Breast epithelium (tissue), 4 donors: ENCODE measurements at places on chromosomes 7 and 10. TPM values are rescaled to one million over a fixed set of nuclear protein-coding genes. Genes with fewer than 3 reads are reported as not detected.

CCDC186 gene
- 62.1 TPM for total RNA-seq

VPS37D gene
- total RNA-seq, result 5.9 TPM

C10orf143 gene
- 6.6 TPM for total RNA-seq

VSTM4 gene
- total RNA-seq, result 9.5 TPM

FAM25A gene
- not detected for total RNA-seq

CDK5 gene
- total RNA-seq, result 8.6 TPM

CALN1 gene
- total RNA-seq, result 0.15 TPM

UCMA gene
- not detected for total RNA-seq

CDCA7L gene
- 42.1 TPM for total RNA-seq

NPY4R2 gene
- total RNA-seq, result not detected

SLC13A4 gene
- total RNA-seq, result not detected

MPP7 gene
- total RNA-seq, result 18.0 TPM

PLPP4 gene
- total RNA-seq, result not detected

GRCh38 chr7:1925349-1925748 lies 255.3 kb downstream of the ELFN1 start:
- no peak for DNase-seq

GRCh38 chr10:18875477-18875876 lies 173.1 kb upstream of the MALRD1 start:
- no peak for DNase-seq

DNA sequence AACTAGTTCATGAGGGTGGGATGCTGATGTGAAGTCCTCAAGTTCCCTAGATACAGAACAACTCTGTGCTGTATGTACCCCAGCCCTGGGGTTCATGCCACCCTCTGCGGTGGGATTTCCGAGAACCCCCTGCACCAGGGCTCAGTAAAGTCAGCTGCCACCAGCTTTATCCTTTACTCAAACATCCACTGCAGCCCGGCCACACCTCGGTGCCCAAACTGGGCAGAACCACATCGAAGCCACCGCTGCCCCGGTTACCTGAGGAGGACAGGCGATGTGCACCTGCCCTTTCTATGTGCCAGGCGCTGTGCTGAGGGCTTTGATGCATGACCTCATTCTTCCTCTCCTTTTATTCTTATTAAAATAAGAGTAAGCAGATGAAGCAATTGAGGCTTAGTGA lies 9.9 kb upstream of the CALML5 start:
- no peak for DNase-seq

DNA sequence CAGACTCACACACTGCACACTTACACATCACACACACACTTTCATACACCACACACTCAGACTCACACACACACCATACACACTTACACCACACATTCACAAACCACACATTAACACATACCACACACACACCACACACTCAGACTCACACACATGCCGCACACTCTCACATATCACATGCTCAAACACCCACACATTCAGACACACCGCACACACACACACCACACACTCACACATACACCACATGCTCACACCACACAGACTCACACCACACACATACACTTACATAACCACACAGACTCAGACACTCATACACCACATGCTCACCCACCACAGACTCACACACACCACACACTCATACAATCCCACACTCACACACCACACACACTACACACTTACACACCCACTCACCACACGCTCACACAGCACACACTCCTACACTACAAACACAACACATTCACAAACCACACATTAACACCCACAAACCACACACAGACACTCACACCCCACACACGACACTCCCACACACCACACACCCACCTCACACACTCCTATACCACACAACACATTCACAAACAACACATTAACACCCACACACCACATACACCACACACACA lies 125.4 kb downstream of the EVX1 start:
- no peak for DNase-seq

DNA sequence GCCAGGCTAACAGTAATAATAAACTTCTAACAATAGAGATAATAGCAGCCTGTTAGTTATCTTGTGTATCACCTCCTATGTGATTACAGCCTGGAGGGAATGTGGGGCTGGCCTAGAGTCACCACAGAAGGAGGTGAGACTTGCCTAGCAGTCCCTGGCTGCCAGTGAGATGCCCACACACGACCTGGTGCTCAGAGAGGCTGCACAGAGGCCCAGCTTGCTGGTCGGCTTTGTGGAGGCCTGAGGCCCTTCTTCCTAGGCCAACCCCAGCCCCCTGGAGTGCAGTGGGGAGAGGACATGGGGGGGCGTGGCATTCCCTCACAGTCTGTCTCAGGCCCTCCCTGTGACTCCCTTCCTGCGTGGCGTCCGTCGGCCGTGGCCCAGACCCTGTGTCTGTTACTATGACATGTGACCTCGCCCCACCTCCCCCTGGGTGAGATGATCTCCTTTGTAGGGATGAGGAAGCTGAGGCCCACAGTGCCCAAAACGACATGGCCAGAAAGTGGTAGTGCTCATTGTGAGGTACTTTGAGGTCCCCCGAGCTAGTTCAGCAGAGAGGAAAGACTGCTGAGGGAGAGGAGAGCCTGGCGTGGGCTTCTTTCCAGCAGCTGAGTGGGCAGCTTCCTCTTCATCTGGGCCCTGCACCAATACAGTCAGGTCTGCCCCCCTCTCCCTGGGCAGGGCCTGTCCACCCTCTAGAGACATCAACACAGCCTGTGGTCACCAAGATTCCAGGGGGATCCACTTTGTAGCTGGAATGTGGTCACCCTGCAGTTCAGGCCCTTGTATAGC lies 29.7 kb downstream of the UNC5B start:
- DNase-seq, result no peak

- no peak for DNase-seq
Observed at GRCh38 chr7:151814400-151815009, 62.4 kb downstream of the PRKAG2 start.

DNA sequence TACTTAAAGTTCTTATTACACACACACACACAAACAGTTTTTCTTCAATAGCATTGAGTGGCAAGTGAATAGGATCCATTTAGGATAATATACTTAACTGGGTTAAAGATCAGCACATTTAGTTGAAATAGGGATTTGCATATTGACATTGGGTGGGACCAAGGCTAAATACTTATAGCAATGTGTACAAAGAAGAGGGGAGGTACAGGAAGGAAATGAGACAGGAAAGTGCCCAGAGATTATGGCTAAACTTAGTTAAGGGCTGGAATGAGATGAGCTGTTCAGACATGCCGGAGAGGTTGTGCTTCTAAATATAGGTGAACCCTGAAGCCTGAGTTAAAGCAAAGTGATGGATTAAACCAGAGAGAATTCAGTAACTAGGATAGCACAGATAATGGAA lies 95.1 kb downstream of the LSMEM1 start:
- DNase-seq, result no peak

- no peak for DNase-seq
Observed at GRCh38 chr7:137956591-137956990, 45.3 kb downstream of the CREB3L2 start.

- DNase-seq, result no peak
Observed at GRCh38 chr10:86162696-86163400, 203.7 kb downstream of the GRID1 start.

DNA sequence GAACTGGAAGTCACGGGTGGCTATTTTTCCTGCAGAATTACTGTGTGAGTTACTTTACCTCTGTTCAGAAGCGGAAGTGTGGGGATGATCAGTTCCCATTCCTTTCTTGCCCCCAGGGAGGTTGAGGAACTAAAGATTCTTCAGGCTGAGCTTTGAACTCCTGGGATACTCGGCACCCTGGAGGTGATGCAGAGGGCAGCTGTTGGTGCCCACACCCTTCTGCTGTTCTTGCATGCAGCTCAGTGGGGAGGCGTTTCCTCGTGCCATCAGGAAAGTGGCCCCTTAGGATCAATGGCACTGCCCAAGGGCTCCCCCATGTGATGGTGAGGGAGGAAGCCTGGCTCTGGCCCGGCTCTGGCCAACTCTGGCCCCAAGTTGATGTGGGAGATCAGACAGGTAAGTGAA lies 44.7 kb upstream of the MXI1 start:
- no peak for DNase-seq

DNA sequence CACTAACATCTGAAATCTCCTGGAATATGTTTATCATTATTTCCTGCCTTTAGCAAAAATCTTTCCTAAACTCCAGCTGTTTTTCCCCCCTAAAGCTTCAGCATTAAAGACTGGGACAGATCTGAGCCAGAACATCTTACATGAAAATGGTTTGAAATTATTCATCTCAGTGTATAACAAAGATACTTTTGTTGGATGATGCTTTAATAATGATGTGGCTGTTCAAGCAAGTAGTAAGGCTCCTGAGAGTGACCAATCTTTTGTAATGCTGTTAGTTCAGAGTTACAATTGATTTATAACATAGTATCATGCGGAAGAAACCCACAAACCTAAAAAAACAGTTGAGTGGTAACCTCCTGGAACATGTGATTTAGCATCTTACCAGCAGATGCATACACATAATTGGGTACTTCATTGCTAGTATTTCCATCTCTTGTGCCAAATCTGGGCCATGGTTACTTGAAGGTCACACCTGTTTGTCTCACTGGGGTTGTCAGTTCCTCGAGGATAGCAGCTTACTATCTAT lies 1.5 kb downstream of the BZW2 start:
- DNase-seq, result no peak

- DNase-seq, result no peak
Observed at GRCh38 chr7:135888740-135889139, 88.4 kb downstream of the MTPN start.

DNA sequence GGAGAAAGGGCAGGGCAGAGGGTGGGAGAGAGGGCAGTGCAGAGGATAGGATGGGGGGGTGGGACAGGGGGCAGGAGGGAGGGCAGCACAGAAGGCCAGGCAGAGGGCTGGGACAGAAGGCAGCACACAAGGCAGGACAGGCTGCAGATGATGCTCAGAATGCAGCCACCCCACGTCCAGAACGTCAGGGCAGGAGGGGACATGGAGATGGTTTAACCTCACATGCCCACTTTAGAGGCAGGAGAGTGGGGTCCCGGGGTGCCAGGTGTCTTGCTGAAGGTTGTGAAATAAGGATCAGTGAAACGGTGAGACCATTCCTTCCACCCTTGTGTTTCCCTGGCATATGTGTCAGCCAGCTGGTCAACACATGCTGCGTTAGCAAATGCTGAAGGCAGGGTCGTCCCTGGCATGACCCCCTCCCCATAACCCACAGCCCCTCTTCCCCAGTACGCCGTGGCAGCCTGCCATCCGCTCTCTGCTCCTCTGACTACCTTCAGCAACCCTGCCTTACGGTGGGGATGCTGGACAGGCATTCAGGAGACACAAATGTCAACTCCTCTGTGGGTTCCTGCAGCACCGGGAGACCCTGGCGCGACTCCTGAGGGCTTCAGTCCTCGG lies 592.1 kb downstream of the DNAJB6 start:
- DNase-seq, result no peak

GRCh38 chr7:131190146-131190545 lies 137.5 kb upstream of the MKLN1 start:
- no peak for DNase-seq

DNA sequence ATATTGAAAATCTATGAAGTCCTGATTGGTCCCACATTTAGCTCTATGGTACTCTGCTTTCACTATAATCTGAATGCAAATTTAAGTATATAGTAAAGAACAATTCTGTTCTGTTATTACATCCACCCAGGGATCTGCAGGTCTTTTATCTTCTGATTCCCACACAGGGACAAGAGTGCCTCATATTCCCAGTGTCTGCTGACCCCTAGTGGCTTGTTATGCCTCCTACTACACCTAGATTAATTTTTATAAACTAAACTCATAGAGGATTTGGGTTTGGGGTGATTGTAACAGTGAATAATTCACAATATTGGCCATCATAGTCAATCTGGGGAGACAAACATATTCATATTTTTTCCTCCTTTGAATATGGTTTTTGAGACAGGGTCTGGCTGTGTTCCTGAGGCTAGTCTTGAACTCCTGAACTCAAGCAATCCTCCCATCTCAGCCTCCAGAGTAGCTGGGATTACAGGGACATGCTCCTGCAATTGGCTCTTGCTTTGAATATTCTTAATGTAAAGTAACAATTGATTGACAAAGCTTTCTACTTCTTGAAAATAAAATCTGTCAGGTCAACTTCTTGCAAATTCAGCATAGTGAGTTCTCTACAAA lies 282.1 kb downstream of the KCND2 start:
- no peak for DNase-seq

GRCh38 chr7:95794917-95795515 lies 22.7 kb downstream of the DYNC1I1 start:
- DNase-seq, result no peak

GRCh38 chr7:126426652-126427051 lies 826.1 kb downstream of the GRM8 start:
- no peak for DNase-seq

- DNase-seq, result no peak
Observed at GRCh38 chr10:30463944-30464451, 30.0 kb downstream of the MAP3K8 start.

DNA sequence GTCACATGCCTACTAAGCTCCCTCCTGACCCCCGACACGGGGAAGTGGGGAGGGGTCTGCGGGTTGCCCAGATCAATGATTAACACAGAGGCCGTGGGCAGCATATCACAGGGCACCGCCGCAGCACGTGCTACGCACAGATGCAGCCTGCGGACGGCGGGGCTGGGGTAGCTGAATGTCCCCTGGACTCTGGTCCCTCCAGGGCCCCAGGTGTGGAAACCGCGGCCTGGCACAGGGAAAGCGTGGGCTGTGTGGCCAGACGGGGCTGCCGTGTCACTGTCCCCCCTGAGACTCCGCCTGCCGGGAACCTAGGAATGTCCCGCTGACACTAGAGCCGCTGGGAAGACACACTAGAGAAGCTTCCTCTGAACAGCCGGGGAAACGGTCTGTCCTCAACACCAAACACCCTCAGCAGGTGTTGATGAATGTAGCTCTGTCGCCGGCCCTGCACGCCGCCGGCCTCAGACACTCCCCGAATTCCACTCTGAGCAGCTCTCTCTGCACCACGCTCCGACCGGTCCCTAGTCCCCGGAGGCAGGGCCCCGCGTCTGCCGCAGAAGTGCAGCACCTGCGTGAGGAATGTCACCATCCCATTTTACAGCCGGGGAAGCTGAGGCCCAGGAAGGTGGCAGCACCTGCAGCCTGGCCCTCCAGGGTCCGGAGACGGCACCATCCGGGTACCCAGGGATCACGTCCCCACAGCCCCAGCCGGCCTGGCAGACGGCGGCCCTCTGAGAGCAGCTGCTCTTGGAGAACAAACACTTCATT lies 33.4 kb upstream of the PDGFA start:
- DNase-seq, result no peak
